ENCODE measurements at places on chromosomes 6 and 20.

DNA sequence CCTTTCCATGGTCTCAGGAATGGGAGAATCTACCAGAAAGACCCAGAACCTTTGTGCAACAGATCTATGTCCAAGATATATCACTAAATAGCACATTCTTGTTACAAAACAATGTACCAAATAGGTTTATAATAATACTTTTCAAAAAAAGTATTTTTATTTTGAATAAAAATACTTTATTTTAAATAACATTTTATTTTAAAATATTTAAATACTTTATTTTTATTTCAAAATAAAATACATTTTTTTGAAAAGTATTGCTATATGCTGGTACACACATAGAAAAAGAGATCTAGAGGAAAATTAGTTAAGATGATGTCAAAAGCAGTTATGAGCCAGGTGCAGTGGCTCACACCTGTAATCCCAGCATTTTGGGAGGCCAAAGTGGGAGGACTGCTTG, 16.8 kb upstream of the RALY start:
- no peak for DNase-seq

DNA sequence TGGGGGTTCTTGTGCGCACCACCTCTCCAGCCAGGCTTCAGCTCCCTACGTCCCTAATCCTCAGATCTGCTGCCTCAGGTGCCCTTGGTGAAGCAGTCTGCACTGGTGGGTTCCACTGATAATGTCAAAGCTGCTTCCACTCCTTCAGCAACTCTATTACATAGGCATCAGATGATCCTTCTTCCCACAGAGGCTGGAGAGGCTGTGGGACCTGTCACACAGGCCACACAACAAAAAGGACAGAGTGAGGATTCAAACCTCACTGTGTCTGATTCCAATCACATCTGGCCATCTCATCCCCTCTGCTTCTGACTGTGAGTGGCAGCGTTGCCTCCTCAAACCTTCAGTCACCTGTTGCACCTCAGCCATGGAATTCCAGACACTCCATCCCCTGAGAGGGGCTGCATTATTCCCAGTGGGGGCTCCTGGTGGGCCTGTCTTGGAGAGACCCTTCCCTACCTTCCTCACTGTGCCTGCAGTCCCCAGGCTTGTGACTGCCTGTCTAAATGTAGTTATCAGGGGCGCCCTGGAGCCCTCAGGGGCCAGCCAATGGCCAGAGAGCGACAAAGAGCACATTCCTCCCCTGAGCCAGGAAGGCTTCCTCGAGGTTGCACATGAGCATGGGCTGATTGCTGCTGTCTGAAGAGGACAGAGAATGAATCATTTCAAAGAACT, 211.4 kb upstream of the ECI2 start:
- DNase-seq: no peak

GRCh38 chr20:37265152-37265551, 3.5 kb upstream of the GHRH start:
- no peak for DNase-seq

DNA sequence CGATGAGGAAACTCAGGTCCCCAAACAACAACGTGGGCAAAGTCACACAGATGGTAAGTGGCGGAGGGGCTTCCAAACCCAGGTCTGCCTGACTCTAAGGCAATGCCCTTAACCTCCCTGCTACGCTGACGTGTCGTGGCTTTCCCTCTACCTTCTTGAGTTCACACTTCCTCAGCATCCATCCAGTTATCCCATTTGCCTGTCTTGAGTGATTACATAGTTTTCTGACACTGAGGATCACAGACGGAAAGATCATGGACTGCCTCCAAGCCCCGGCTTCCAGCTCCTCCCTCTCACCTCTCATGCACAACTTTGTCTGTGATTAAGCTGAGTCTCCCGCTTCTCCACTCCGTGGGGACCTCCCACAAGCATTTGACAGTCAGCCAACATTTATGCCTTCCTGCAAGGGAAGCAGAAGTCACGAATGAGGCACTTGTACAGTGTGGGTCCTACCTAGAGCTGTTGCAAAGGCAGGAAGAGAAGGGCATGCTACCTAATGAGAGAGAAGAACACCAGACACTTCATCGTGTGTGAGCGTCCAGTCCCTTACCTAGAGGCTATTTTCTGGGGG, 33.8 kb downstream of the TBC1D7 start:
- DNase-seq: no peak

GRCh38 chr20:48669946-48670605, 157.7 kb downstream of the PREX1 start:
- DNase-seq: no peak

DNA sequence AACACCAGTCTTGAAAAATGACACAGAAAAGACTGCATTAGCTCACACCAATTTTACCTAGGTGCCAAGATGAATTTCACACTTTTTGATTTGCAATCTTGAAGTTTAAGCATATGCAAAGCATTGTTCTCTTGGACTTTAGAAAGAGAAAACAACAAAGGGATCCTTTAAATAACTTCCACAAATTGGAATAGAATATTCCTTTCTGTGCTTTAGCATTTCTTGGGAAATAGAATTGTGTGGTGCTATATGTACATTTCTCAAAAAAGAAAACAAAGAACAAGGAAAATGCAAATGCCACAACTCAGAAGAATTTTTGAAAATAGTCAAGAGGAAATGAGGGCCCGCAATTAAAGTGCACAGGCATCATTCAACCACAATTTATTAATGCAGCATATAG, 17.0 kb downstream of the HTR1B start:
- no peak for DNase-seq

GRCh38 chr6:14375930-14376329, 258.4 kb downstream of the CD83 start:
- DNase-seq: no peak
